CD4-positive, alpha-beta T cell treated with Interleukin-17A for 4 hours (primary cell): ENCODE measurements at places on chromosomes 3 and 15.

DNA sequence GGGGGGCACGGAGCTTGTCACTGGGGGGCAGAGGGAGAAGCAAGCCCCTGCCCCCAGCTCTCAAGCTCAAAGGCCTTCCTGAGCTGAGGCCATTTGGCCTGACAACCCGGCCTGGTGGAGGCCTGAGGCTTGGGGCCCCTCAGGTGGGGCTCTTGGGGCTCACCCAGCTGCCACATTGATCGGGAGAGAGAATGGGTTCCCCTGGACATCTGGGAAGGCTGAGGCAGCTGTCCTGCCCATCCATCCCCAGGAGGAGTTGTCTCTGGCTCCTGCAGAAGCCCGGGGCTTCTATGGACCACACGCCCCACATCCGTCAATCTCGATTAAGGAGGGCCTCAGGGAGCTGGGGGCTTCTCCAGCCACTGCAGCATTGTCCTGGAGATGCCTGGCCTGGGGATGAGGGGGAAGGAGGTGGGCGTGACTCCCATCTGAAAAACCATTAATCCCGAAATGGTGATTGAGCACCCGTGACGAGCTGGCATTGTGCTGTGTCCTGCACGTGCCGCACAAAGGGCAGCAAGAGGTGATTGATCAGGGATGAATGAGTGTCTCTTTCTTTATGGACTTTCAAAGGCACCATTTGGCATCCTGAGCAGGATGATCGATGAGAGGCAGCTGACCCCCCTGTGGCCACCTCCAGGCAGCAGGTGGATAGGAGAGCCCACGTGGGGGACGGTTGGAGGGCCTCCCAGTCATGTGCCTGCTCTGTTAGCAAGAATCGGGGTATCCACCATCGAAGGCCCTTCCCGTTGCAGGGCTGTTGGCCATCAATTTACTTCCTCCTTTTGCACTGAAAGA, 17.2 kb upstream of the CRABP1 start:
- DNase-seq, result no peak

- DNase-seq, result peak; percentile 82
These were observed 157.3 kb upstream of the BHLHE40 start for GRCh38 chr3:4821975-4822374.

- no peak for DNase-seq
These were observed 8.6 kb upstream of the NR2F2 start for GRCh38 chr15:96321639-96322535.

- no peak for DNase-seq
These were observed 102.2 kb upstream of the ARRDC4 start for GRCh38 chr15:97858296-97858695.

GRCh38 chr3:175294793-175295192, 435.7 kb downstream of the NAALADL2 start:
- DNase-seq, result no peak
